Hematopoietic multipotent progenitor cell (in vitro differentiated cells): ENCODE measurements at places on chromosomes 7 and 10.

GRCh38 chr7:110010359-110010758, 1080.6 kb upstream of the LRRN3 start:
- DNase-seq, result no peak

- no peak for DNase-seq
Measured at GRCh38 chr7:158581440-158582088, 6.1 kb downstream of the PTPRN2 start.

- no peak for DNase-seq
Measured at GRCh38 chr7:121151774-121152221, 163.3 kb downstream of the CPED1 start.

DNA sequence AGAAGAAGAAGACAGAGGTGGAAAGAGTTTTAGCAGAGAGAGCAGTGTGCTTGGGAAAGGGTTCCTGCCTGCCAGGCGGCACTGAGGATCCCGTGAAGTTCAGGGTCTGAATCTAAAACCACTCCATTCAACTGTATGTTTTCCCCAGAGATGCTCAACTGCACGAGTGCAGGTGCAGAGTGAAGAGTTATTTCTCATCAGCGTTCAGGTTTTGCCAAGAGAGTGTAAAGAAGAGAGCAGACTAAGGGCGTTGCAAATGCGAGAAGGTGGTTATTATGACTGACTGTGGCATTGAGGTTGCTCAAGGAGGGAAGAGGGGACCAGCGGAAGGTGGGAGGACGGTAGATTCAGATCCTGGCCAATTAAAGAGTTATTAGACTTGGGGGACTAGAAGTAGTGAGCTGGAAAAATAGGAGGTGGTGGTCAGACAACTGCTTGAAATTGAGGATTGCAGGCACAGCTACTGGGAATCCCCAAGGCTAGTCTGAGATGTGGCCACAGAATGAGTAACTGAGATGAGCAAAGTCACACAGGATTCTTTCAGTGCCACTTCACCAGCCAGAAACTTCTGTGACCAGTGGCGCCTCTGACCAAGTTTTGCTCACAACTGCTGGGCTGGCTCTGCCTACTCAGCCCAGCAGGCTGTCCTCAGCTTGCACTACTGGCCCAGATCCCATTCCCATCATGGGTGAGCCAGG, 29.1 kb downstream of the STRA8 start:
- no peak for DNase-seq

GRCh38 chr10:75407713-75408508, 6.3 kb upstream of the ZNF503 start:
- DNase-seq, result no peak

GRCh38 chr10:63416376-63416775, 49.4 kb downstream of the JMJD1C start:
- DNase-seq, result no peak

- no peak for DNase-seq
Measured at GRCh38 chr10:128137877-128138276, 11.7 kb upstream of the MKI67 start.

GRCh38 chr7:80608336-80608735, 30.1 kb upstream of the CD36 start:
- no peak for DNase-seq

- no peak for DNase-seq
Measured at GRCh38 chr7:98317366-98318040, 36.0 kb downstream of the BRI3 start.

DNA sequence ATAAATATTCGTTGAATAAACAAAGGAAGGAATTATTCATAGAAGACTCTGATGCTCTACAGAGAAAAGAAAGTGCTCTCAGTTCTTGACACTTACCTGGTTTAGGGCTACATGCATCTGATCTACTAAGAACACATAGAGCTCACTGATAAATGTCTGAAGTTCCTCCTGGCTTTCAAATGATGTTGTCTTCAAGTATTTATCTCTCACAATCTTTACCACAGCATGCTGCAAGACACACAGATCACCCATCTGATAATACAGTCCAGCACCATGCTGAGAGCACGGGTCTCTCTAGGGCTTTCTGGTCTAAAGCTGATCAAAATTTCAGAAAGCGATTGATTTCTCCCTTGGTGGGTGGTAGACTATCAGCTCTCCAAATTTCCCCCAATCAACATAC, 44.5 kb upstream of the MRPS16 start:
- no peak for DNase-seq

DNA sequence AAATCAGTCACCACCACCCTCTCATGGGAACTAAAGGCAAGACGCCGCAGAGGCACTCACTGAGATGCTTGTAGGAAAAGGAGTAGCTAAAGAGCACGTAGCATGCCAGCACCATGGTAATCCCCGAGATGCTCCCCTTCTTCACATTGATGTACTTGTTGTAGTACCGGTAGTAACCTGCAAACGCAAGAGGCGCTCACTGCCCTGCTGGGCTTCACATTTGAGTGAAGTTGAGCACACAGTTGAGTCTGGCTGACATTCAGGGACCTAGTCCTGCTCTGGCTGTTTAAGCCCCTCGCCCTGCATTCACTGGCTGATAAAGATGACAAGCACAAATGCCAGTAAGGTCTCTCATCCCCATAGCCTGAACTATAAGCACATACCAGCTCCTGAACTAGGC, 6.9 kb downstream of the ATP5MF start:
- peak; percentile 29 for DNase-seq

- DNase-seq, result no peak
Measured at GRCh38 chr7:41834805-41835694, 132.2 kb upstream of the INHBA start.

DNA sequence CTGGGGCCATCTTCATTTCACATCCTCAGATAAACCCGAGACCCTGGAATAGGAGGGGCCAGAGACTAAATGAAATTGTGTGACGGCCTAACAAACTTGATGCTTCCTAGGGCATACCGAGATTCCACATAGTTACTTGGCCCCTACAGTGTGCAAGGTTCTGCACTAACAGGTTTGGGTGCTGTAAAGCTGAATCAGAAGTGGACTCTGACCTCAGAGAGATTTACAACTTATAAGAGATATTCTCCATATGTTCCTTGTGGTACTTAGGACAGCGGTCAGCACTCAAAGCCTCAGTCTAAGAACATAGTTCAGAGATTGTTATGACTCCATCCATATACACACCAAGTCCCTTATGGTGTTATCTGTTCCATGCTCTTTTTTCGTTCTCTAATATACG, 55.1 kb upstream of the FHIP2A start:
- DNase-seq, result no peak

GRCh38 chr10:58140691-58141347, 126.9 kb downstream of the IPMK start:
- DNase-seq, result no peak

DNA sequence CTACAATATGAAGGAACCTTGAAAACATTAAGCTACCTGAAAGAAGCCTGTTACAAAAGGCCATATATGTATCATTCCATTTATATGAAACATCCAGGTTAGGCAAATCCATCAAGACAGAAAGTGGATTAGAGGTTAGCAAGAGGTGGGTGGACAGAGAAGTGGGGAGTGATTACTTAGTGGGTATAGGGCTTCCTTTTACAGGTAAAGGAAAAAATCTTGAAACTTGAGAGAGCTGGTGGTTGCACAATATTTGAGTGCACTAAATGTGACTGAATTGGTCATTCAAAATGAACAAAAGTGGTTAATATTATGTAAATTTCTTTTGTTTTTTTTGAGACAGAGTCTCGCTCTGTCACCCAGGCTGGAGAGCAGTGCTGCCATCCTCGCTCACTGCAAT, 119.4 kb upstream of the KIF5B start:
- DNase-seq, result no peak

GRCh38 chr7:127392182-127392565, 334 bp downstream of the ZNF800 start:
- DNase-seq, result peak; percentile 68

DNA sequence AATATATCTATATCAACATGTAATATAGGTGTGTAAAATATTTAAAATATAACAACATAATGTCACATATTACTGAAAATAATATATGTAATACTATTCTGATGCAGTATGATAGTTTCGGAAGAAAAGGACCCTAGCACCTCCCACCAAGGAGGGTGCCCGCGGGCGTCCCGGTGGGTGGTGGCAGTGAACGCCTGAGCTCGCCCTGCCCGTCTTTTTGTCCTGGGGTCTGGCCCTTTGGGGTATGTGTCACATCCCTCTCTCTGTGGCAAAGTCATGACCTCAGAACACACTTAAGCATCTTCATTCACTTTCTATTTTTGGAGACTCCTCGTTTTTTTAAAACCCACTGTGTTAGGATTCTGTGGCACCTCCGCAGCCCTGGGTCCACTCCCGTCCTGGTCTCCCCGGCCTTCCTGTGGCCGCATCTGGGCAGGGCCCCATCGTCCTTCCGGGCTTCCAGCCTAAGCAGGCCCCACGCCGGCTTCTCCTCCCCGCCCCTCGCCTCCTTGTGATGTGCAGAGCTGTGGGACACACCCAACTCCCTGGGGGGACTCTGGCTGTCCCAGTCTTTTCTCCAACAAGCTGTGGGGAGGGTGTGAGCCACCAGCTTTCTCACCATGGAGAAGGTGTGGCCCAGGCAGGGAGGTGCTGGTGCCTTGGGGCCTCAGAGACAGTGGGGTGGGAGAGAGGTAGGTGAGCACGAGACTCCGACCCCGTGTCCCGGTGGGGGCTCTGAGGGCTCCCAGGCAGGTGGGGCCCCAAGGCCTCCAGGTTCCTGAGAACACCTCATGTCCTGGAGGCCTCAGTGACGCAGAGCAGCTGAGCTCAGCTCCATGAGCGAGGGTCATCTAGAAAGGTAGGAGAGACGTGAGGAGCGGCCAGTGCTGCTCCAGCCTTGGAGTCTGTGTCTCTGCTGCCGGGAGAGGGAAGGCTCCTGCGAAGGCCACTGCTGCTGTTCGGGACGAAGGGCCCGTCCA, 16.5 kb downstream of the PWWP2B start:
- DNase-seq, result no peak

GRCh38 chr10:12140038-12140437, 10.6 kb downstream of the SEC61A2 start:
- DNase-seq, result no peak

- no peak for DNase-seq
Measured at GRCh38 chr7:67618556-67619162, 622.0 kb downstream of the TYW1 start.

DNA sequence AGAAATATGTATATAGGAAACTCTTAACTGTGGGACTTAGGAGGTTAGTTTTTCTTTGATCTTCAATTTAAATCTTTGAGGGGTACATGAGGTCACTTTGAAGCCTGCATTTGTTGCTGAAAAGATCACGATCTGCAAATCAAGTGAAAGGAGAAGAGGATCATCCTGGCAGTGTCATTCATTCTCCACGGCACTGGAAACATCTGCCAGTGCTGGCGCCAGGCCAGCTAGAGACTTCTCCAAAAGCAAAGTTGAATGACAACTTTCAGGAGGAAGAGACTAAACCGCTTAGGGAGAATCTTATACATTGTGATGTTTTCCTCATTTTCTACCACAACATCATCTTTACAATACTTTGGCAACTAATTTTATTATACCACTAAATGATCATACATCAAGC, 42.5 kb downstream of the MRC1 start:
- DNase-seq, result peak; percentile 88

DNA sequence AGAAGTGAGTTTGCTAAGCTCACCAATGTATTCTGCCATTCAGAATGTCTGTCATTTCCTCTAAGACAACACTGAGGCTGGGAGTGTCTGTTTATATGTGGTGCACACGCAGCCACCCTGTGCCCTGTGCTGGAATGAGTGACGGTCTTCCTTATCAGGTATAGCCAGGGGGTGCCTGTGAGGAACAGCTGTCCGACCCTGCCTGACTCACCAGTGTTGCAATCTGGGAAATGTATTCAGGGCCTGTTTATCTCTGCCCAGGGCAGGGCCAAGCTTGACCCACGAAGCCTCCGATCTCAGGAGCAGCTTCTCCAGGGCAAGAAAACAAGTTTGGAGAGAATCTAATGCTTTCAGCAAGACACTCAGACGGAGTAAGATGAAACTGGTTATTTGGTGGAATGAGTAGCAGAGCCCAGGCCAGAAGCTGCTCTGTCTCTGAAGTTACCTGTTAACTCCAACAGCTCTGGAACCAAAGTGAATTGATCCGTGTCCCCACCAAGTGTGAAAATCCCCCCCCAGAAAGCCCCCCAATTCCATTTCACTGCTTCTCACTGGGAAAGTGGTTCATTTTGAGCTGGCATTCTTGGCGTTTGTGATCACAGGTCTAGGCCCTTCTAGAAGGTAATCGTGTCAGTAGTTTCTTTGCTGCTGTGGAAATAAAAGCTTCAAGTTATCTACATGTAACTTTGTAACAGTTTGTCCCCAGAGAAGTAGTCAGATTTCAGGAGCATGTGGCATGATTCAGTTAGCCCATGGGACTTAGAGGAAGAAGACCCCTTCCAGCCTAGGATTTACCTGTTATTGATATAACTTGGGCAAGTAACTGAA, 6.1 kb upstream of the UBE2H start:
- peak; percentile 90 for DNase-seq

- no peak for DNase-seq
Measured at GRCh38 chr7:104272767-104273384, 55.5 kb upstream of the LHFPL3 start.

DNA sequence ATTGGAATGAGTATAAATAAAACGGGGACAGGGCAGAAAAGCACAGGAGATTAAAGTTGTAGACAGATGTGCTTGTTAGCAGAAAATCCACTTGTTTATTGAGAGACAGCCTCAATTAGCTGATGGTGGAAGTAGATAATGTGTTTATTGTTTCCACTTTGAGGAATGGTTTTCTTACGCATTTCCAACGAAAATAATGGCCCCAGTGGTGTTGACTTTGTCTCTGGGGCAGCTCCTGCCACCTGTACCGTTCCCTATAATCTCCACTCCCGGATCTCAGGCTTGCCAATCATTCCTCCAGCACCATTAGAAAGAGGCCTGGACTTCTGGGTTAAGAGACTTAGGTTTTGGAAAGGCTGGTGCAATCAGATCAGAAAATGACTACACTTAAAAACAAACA, 638.7 kb downstream of the PARD3 start:
- DNase-seq, result no peak

DNA sequence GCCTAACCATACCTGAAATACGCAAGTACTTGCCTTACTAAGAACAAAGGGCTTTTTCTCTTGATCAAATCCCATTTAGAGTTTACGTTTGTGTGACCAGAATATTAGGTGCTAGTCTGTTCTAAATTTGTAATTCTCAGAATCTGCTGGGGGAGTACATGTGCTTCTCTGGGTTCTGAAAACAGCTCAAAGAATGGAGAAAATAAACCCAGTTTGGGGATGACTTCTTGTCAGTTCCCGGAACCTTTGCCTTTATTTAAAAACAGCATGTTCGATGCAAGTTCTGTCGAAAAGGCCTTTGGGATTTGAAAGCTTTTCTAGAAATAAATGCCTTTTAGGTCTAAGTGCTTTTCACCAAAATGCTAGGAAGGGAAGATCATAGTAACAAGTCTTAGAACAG, 147.0 kb downstream of the ARID5B start:
- no peak for DNase-seq

DNA sequence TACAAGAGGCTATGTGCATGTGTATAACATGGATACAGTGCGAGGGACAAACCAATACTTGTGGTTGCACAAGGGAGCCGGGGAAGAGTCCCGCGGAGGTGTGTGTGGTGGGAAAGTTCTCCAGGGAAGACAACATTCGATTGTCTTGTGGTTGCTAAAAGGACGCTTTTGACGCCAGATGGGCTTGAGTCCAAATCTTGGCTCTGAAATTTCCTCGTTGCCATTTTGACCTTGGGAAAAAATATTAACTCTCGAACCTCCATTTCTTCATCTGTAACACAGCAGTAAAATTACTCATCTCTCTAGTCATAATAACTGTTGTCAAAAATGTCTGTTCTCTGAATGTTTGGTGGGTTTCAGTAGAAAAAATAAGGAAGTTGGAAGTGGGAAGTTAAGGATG, 16.5 kb downstream of the PLXDC2 start:
- no peak for DNase-seq
